8988T (cell line): ENCODE measurements at places on chromosomes 12 and 14.

- DNase-seq = no peak
Measured at GRCh38 chr12:93460003-93460402, 7.3 kb upstream of the MRPL42 start.

DNA sequence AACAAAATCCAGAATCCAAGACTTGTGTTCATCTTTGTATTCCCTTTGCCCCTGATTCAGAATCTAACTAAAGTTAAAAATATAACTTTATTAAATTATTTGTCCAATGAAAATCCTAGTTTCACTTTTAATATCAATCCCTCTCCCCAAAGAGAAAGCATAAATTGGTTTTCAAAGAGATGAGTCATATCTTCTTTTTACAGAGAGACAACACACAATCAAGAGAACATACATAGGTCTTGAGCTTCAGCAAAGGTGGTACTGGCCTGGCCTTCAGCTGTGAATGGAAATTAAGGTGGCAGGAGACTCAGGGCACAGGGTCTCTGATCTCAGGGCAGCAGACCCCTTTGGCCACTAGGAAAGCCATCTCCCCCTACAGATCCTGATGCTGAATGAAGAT, 4.3 kb upstream of the ASCL1 start:
- DNase-seq = no peak

DNA sequence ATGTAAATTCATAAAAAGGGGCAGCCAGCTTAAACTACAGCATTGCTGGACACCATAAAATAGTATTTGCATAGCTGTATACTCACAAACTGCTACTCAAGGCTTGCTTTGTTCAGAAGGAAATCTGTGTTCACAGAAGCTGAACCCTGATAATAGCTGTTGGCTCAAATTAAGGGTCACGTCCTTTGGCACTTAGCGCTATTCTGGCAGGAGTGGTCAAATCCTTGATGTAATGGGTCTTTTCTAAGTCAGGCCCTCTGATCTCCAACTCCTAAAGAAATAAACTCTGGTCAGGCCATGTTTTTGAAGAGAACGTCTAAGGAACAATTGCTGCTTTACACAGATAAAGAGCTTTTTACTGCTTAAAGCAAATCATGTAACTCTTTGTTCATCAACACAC, 12.8 kb upstream of the PSMA6 start:
- DNase-seq = no peak

DNA sequence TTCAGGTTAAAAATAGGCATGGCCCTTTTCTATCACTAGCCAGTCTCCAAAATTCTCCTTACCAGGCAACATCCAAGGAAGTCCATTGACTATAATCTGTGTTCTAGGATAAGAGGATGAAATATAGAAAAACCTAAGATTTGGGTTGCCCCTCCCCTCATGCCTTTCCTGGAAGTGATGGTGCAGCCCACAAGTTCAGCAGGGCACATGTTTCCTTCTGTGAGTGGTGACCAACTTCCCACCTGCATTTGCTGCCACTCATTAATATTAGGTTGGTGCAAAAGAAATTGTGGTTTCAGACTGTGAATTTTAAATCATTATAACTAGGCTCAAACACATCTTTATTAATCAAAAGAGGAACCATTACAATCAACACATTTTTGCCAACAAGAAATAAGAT, 250.5 kb upstream of the FKBP4 start:
- DNase-seq = no peak

GRCh38 chr12:14840616-14841015, 2.7 kb downstream of the ART4 start:
- no peak for DNase-seq

- DNase-seq = no peak
Measured at GRCh38 chr12:2804393-2805142, 7.9 kb upstream of the ITFG2 start.

GRCh38 chr12:68559246-68559645, 51.5 kb upstream of the RAP1B start:
- no peak for DNase-seq

GRCh38 chr14:36057452-36058116, 118.9 kb downstream of the PTCSC3 start:
- DNase-seq = no peak

DNA sequence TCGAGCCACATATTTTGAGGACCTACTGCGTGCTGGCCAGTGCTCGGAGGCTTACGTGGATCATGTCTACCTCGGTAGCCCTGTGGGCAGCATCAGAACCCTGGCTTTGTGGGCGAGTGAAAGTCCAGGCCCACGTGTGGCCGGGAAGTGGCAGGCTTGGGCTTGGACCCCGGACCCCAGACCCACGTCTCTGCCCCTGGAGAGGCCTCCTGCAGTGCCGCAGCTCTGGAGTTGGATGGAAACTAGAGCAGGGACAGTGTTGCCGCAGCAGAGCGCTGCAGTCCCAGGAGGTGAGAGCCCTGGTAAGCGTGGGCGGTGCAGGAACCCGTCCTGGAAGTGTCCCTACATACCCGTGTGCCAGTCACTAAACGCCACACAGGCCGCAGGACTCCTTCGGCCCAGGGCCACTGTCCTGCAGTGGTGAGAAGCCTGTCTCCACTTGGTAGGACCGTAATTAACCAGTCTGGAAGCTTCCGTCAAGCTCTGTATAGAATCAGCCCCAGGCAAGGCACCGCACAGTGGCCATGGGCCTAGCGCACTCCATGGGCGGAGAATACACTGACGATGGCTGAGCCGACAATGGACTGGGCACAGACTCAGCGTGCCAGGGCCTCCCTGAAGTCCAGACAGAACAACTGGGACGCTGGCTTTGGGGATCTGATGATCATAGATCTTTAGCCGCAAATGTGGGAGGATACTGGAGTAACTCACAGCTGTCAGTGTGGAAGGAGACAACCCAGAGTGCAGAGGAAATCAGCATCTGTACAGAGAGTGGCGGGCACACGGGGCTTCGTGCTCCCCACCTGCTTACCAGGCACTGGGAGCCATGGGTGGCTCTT, 219.5 kb downstream of the KIF26A start:
- DNase-seq = no peak

- peak; percentile 8 for DNase-seq
Measured at GRCh38 chr12:75526655-75527511, 15.5 kb upstream of the KRR1 start.

GRCh38 chr14:76939015-76939742, 89.3 kb downstream of the IRF2BPL start:
- no peak for DNase-seq

DNA sequence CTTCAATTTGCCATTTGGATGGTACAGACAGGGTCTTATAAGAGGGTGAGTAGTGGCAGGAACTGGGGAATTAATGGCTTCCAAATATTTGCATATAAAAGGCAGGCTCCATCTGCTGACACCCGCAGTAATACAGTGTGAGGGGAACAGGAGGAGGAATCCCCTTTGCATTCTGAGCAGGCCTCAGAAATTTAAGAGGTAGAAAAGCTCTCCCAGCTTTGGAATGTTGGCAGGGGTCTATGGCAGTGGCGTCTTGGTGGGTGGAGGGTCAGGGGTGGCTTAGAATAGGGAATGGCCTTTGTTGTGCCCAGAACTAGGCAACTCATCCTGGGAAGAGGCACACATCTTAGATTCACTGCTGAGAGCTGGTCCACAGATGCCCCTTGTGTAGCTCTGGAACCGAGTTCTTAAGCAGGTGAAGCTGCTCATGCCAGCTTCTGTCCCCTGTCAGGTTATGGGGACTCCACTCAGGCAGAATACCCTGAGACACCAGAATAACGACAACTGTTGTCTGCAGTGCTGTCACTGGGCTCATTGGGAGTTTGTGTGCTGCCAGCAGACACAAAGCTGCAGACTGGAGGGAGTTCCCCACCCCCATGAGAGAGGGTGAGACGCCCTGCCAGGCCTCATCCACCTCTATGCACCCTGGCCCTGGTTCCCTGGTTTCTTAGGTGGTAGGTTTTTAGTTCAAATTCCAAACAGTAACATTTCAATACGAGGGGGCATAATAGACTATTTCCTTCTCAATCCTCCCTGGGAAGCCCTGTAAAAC, 190.2 kb downstream of the MON2 start:
- DNase-seq = no peak

DNA sequence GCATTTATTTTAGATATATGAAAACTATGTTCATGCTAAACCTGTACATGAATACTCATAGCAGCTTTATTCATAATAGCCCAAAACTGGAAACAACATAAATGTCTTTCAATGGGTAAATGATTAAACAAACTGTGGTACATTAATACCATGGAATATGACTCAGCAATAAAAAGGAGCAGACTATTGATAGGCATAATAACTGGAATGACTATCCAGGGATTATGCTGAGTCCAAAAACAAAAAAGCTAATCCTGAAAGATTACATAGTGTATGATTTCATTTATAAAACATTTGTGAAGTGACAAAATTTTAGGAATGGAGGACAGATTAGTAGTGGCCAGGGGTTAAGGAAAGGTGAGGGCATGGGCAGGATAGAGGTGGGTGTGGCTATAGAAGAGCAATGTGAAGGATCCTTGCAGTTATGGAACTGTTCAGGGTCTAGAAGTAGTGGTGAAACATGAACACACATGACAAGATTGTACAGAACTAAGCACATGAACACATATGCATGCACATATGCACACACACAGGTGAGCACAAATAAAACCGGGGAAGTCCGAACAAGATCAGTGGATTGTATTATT, 61.1 kb upstream of the CDKN3 start:
- DNase-seq = no peak

DNA sequence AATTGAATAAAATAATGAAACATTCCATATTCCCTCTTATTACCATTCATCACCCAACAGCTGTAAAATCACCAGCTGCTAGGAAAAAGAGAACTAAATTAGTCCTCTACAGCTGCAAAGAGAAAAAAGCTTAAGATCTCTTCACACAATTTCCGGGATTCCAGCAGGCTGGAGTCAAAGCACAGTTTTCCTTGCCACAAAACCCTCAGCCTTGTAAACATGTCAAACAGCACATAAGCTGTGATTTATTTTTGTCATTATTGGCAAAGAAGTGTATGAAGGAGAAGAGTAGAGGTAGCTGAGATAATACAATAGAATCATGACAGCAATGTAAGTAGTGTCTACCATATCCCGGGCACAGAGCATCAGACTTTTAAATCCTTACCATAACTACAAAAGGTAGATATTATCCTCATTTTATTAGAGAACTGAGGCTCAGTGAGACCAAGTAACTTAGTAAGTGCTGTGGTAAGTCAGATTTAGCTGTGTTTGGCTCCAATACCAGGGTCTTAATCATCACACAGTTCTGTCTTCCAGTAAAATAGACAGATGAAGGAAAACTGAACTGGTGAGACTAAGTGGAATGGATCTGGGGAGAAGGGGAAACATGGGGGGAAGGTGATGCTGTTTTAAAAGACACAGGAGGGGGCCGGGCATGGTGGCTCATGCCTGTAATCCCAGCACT, 57.3 kb downstream of the NTN4 start:
- no peak for DNase-seq

DNA sequence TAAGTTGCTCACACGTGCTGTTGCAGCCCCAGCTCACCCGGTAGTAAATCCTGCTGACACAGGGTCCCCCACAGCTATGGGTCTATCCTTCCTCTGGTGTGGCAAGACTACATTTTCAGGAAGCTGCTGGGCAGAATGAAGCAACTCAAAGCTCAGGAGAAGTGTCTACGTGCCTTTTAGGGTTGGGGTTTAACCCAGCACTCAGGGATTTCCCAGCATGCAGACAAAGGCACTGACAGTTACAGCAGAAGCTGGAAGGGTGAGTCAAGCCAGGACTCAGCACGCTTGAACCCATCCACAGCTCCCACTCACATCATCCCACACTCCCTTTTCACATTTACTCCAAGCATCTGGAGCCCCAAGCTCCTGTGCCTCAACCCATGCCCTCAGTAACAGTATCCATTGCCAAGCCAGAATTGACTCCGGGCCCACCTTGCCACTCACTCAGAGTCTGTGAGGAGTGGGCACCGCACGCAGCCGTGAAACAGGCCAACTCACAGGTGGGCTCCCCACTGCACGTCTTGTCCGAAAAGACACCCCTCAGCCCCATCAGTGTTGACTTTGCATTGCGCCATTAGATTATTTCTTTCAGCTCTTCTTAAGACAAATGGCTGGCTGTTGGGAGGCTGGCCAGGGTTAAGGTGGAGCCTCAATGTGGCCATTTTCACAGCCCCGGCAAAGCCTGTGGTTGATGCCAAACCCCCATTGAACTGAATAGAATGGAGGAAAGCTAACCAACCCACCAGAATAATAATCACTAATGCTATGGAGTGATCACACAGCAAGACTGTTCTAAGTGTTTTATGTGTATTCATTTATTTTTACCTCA, 59.6 kb downstream of the ZFP36L1 start:
- DNase-seq = no peak

GRCh38 chr12:128798571-128799341, 25.0 kb downstream of the SLC15A4 start:
- DNase-seq = no peak

DNA sequence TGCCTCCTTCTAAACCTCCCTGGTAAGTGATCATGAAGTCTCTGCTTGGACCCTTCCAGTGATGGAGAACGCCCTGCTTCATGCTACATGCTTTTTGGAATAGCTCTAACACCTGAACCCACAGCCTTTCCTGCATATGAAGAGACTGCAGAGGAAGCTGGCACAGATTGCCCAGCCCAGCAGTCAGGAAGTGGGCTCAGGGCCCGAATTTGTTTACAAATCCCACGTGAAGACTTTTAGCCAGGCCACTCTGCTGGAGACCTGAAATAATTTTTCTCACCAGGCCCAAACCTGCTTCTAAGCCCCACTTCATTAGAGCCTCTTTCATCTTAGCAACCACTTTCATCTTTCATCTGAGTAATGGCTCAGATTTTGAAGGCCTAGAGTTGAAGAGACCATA, 22.9 kb downstream of the RTN1 start:
- DNase-seq = no peak

GRCh38 chr12:60489071-60489470, 893.2 kb downstream of the SLC16A7 start:
- no peak for DNase-seq

DNA sequence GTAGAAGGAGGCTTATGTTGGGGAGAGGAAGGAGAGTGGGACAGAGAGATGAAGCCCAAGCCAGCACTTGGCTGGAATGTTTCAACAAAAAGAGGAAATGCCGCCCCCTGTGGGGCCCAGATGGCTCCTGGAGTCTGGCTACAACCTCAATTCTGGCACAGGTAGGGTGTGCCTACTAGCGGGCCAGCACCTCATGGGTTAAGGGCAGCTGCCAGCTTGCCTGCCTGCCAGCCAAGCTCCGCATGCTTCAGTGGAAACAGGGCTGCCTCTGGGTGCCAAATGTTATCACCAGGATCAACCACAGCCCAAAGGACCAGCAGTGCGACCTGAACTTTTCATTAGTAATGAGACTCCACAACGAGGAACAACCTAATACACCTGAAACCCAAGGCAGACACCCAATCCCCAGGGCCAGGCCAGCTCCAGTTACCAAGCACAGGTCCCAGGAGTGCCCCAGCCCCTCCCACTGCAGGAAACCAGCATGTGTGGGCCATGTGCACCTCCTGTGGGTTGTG, 11.3 kb downstream of the RAB15 start:
- DNase-seq = no peak

DNA sequence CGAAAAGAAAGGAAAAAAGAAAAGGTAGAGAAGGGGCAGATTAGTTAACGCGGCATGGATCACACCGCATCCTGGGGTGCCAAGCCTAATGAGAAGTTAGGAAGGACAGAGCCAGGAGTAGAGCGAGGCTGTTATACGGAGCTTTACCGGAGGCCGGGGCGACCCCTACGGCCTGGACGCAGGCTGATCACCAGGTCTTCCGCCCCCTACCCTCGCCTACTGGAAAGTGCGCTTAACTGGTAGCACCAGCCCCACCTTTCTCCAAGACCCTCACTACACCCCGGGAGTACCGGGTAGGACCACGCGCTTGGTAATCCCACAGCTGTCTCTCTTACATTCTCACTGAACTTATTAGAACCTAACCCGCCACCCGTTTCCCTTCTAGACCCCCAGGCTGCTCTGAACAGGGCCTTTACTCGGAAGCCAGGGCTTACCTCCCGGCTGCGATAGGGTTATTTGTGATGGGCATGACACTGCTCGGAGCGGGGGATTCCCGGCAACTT, 33.8 kb downstream of the WBP11 start:
- DNase-seq = no peak
